ENCODE measurements at places on chromosomes 12 and 14. TPM values are rescaled to one million over a fixed set of nuclear protein-coding genes. Genes with fewer than 3 reads are reported as not detected.

DNA sequence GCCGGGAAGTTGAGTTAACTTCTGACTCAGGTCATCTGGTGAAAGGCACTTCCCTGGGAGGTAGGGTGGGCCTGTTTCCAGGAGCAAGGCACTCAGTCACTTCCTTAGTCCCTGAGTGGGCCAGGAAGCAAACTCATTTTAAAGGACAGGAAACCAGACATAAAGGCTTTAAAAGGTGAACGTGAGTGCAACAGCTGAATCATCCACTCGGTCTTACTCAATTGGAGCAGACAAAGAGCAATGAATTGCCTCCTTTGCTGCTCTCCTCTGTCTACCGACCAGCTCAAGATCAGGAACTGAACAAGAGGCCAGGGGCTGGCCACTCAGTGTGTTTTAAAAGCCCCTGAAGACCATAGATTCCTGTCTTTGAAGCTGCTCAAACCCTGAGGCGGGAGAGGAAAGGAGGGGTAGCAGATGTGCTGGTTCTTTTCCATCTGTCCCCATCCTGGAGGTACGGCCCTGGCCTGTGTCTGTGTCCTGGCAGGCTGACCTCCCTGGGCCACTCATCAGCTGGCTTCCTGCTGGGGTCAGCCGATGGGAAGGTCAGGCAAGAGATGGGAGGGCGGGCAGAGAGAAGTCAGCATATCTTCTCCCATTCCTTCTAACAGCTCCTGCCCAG, 148.9 kb downstream of the PPM1H start:
- peaks cover 2% of the 10 kb centered on the region for H3K4me1 ChIP-seq
- no peak for DNase-seq
- no peaks in the 10 kb centered on the region for H3K27me3 ChIP-seq
- H3K4me3 ChIP-seq, result no peak overlapping the region
- no peaks in the 10 kb centered on the region for H3K36me3 ChIP-seq

- H3K4me3 ChIP-seq, result no peak overlapping the region
- H3K27ac ChIP-seq, result no peak overlapping the region
- no peaks in the 10 kb centered on the region for H3K36me3 ChIP-seq
- H3K27me3 ChIP-seq, result no peaks in the 10 kb centered on the region
- H3K4me1 ChIP-seq, result no peaks in the 10 kb centered on the region
- DNase-seq, result no peak
These were observed 61.8 kb downstream of the GALNT16 start for GRCh38 chr14:69321601-69322330.

DNA sequence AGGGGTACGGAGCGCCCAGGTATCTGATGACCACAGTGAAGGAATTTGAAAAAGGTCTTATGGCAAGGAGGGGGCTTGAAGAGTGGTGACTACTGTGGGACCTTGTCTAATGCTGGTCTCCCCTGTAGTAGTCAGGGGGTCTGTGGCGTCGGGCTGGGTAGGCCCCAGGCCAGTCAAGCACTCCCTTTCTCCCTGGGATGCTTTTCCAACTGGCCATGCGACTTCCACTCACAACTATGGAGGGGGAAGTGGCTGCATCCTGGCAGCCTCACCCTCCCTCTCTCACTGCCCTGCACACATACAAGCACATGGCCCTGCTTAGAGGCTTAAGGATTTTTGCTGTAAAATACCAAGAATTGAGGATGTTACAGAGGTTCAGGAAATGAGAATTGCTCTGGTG, 4.1 kb downstream of the TSPAN11 start:
- H3K36me3 ChIP-seq, result no peaks in the 10 kb centered on the region
- H3K27me3 ChIP-seq, result no peaks in the 10 kb centered on the region
- H3K4me1 ChIP-seq, result no peaks in the 10 kb centered on the region
- DNase-seq, result no peak
- H3K27ac ChIP-seq, result no peak overlapping the region
- no peak overlapping the region for H3K4me3 ChIP-seq

GRCh38 chr12:96466939-96467751, 22.2 kb upstream of the CFAP54 start:
- H3K4me1 ChIP-seq, result no peaks in the 10 kb centered on the region
- DNase-seq, result no peak
- H3K27ac ChIP-seq, result no peak overlapping the region
- H3K4me3 ChIP-seq, result no peak overlapping the region

DNA sequence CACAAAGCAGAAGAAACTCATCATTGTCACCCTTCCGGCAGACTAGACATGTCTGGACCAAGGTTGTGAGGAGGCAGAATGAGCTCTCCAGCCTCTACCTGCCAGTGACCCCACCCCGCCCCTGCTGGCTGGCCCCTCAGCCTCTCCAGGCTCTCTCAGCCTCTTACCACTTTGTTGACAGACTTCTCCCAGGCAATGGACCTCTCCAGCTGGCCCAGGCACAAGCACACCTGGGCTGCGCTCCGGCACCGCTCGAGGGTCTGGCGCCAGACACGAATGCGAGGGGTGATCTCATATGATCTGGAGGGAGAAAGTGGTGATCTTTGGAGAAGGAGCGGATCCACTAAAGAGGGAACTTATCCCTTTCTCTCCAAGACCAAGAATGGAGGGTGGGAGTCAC, 30.3 kb downstream of the BAZ2A start:
- DNase-seq, result no peak
- no peaks in the 10 kb centered on the region for H3K27me3 ChIP-seq
- no peak overlapping the region for H3K27ac ChIP-seq
- H3K36me3 ChIP-seq, result peaks cover 80% of the 10 kb centered on the region
- no peak overlapping the region for H3K4me3 ChIP-seq

- no peak overlapping the region for H3K27ac ChIP-seq
- no peaks in the 10 kb centered on the region for H3K36me3 ChIP-seq
- no peak overlapping the region for H3K4me3 ChIP-seq
These were observed 3.1 kb upstream of the CREBL2 start for GRCh38 chr12:12608557-12608957.

GRCh38 chr12:71220260-71220659, 62.5 kb upstream of the TSPAN8 start:
- no peak overlapping the region for H3K4me3 ChIP-seq
- no peaks in the 10 kb centered on the region for H3K4me1 ChIP-seq
- no peak for DNase-seq
- no peak overlapping the region for H3K27ac ChIP-seq
- no peaks in the 10 kb centered on the region for H3K27me3 ChIP-seq

DNA sequence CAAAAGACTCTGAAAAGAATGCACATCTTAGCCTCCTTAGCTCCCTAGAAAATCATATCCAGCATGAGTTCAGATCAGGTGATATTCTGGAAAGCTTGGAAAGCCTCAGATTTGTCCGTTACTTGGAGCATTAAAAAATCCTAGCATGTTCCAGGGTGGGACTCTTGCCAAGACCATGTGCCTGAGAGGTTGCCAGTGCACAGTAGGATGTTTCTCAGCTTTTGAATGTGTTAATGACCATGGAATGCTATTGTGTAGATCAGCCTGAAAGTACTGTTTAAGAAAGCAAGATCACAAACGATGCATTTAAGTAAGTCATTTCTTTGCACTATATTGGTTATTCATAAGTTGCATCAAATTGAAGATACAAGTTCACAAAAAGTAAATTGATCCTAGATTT, 230.5 kb downstream of the ETNK1 start:
- no peak for DNase-seq
- no peaks in the 10 kb centered on the region for H3K4me1 ChIP-seq
- no peaks in the 10 kb centered on the region for H3K36me3 ChIP-seq
- H3K27me3 ChIP-seq, result no peaks in the 10 kb centered on the region

- no peak for DNase-seq
- H3K36me3 ChIP-seq, result no peaks in the 10 kb centered on the region
- H3K27me3 ChIP-seq, result no peaks in the 10 kb centered on the region
- no peak overlapping the region for H3K4me3 ChIP-seq
- no peaks in the 10 kb centered on the region for H3K4me1 ChIP-seq
These were observed 268.9 kb upstream of the ATP2B1 start for GRCh38 chr12:89977405-89978085.

GRCh38 chr14:36663404-36664321, 2.0 kb downstream of the PAX9 start:
- no peaks in the 10 kb centered on the region for H3K36me3 ChIP-seq
- no peak overlapping the region for H3K27ac ChIP-seq
- no peak for DNase-seq
- H3K4me1 ChIP-seq, result peaks cover 18% of the 10 kb centered on the region
- H3K4me3 ChIP-seq, result peak overlapping the region; percentile 8

- no peaks in the 10 kb centered on the region for H3K36me3 ChIP-seq
- no peaks in the 10 kb centered on the region for H3K27me3 ChIP-seq
- DNase-seq, result no peak
- H3K4me3 ChIP-seq, result no peak overlapping the region
- no peak overlapping the region for H3K27ac ChIP-seq
These were observed 2.7 kb upstream of the RABGGTA start for GRCh38 chr14:24274101-24274543.

- no peaks in the 10 kb centered on the region for H3K27me3 ChIP-seq
- DNase-seq, result no peak
- no peaks in the 10 kb centered on the region for H3K36me3 ChIP-seq
- H3K4me1 ChIP-seq, result no peaks in the 10 kb centered on the region
These were observed 805.4 kb downstream of the VRK1 start for GRCh38 chr14:97602438-97603117.

DNA sequence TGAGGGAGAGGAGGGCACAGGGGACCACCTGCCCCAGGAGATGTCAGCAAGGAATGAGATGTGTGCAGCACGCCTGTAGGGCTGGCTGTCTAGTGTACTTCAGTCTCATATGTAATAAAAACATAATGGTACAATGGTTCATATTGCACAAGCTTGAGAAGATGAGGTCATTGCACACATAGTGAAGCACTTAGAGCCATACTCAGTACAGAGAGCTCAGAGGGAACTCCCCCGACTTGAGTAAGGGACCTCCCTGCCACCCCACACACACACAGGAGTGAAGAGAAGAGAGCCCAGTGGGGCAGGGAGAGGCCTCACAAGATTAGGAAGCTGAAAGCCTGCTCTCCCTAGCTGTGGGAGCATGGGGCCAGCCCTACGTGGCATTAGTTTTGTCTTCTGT, 61.5 kb downstream of the SLC6A12 start:
- H3K27me3 ChIP-seq, result no peaks in the 10 kb centered on the region
- H3K4me1 ChIP-seq, result no peaks in the 10 kb centered on the region

GRCh38 chr14:72305561-72305960, 373.3 kb downstream of the RGS6 start:
- H3K4me3 ChIP-seq, result no peak overlapping the region
- no peaks in the 10 kb centered on the region for H3K4me1 ChIP-seq
- DNase-seq, result no peak
- no peaks in the 10 kb centered on the region for H3K36me3 ChIP-seq
- no peaks in the 10 kb centered on the region for H3K27me3 ChIP-seq
- H3K27ac ChIP-seq, result no peak overlapping the region

- no peak for DNase-seq
- H3K4me1 ChIP-seq, result no peaks in the 10 kb centered on the region
- no peaks in the 10 kb centered on the region for H3K36me3 ChIP-seq
- no peak overlapping the region for H3K27ac ChIP-seq
- H3K27me3 ChIP-seq, result no peaks in the 10 kb centered on the region
These were observed 157.9 kb downstream of the PAWR start for GRCh38 chr12:79532907-79533288.

- H3K36me3 ChIP-seq, result peaks cover 14% of the 10 kb centered on the region
- no peak overlapping the region for H3K4me3 ChIP-seq
- peak overlapping the region; percentile 91 for H3K27ac ChIP-seq
- DNase-seq, result no peak
- H3K4me1 ChIP-seq, result peaks cover 13% of the 10 kb centered on the region
- no peaks in the 10 kb centered on the region for H3K27me3 ChIP-seq
These were observed 5.0 kb upstream of the RNU7-1 start for GRCh38 chr12:6938353-6939190.

GRCh38 chr12:109126784-109127183, 10.4 kb downstream of the ACACB start:
- H3K27ac ChIP-seq, result no peak overlapping the region
- no peak for DNase-seq
- no peaks in the 10 kb centered on the region for H3K27me3 ChIP-seq
- H3K4me3 ChIP-seq, result no peak overlapping the region

DNA sequence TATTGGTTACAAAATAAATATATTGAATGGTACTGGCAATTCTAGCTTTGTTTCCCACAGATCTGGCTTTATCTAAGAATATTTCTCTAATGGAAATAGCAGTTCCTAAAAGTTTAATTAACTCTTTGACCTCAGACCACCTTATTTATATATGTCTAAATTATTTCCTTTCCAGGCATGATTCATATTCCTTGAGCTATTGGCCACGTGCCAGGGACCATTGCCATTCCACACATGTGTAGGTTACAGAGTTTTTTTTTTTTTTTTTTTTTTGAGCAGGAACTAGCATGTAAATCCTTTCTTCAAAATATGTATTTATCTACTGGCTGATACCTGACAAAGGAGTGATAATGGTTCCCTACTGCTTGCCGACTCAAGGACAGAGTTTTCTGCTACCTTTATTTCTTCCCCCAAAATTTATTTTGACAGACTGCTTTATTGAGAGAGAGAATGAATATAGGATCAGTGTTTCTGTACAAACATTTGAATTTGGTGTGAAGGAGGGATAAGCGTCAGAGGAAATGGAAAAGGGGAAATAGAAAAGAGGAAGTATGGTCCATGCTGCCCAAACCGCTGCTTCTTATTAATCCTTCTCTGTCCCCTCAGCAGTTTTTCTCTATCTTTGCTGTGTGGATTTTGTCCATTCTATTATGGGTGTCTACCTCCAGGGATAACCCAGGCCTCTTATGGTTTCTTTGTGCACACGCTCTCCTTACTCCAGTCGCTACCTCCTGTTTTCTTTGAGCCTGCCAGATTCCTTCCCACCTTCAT, 36.4 kb downstream of the PDE3A start:
- no peaks in the 10 kb centered on the region for H3K4me1 ChIP-seq
- H3K27ac ChIP-seq, result no peak overlapping the region
- no peaks in the 10 kb centered on the region for H3K36me3 ChIP-seq

GRCh38 chr12:39441963-39442830, 723 bp downstream of the KIF21A start:
- peak overlapping the region; percentile 92 for H3K27ac ChIP-seq
- no peaks in the 10 kb centered on the region for H3K27me3 ChIP-seq
- peak; percentile 45 for DNase-seq

DNA sequence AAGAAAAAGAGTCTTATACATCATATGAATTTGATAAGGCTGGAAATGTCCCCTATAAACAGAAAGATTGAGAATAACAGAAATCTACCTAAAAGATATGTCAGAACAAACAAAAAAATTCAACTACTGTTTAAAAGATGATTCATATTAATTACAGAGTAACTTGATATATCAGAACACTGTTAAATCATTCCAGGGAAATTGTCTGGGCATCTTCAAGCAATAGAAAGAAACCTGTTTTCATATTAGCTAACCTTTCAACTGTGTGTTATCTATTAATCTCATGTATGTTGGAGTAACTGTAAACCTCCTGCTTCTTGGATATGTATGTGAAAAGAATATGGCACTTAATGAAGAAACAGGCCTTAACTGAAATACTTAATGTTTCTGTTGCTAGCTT, 96.7 kb downstream of the NUBPL start:
- no peak for DNase-seq
- no peak overlapping the region for H3K4me3 ChIP-seq
- no peaks in the 10 kb centered on the region for H3K4me1 ChIP-seq

- H3K27ac ChIP-seq, result no peak overlapping the region
- no peaks in the 10 kb centered on the region for H3K27me3 ChIP-seq
- H3K4me3 ChIP-seq, result no peak overlapping the region
- peaks cover 3% of the 10 kb centered on the region for H3K4me1 ChIP-seq
- peaks cover 19% of the 10 kb centered on the region for H3K36me3 ChIP-seq
These were observed 64.7 kb upstream of the GNPNAT1 start for GRCh38 chr14:52856139-52856538.

Gene OR9K2
- not detected for total RNA-seq

Gene TSPAN19
- total RNA-seq, result not detected

Gene JPH4
- total RNA-seq, result 0.23 TPM

Gene PLCZ1
- not detected for total RNA-seq

Gene TEX52
- not detected for total RNA-seq

Gene ZDHHC22
- not detected for total RNA-seq
